NCI-H1105 treated with DMSO at 0.1 percent for 48 hours (cell line): ENCODE measurements at places on chromosomes 5 and 9.

DNA sequence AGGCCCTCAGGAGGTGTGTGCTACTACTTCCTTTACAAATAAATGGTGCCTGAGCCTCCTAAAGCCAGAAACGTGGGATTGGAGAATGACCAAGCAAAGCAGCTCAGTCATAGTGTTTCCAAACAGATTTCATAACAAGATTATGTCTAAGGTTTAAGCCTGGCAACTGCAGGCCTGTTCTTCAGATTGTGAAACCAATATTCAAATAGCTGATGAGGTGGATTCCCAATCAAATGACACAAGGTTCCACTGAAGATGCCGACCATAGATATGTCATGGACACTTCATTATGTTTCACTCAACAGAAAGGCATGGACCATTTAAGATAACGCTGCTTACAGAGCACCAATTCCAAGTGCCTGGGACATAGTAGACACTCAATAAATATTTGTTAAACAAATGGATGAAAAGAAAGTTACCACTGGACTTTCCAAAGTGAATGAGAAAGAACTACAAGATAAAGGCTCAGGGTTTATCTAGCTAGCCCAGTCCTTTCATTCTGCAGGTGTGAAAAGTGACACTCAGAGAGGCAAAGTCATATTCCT lies 189.5 kb downstream of the ACTL7B start:
- no peak for DNase-seq

- DNase-seq, result no peak
Observed at GRCh38 chr5:160270704-160271103, 41.4 kb downstream of the FABP6 start.

DNA sequence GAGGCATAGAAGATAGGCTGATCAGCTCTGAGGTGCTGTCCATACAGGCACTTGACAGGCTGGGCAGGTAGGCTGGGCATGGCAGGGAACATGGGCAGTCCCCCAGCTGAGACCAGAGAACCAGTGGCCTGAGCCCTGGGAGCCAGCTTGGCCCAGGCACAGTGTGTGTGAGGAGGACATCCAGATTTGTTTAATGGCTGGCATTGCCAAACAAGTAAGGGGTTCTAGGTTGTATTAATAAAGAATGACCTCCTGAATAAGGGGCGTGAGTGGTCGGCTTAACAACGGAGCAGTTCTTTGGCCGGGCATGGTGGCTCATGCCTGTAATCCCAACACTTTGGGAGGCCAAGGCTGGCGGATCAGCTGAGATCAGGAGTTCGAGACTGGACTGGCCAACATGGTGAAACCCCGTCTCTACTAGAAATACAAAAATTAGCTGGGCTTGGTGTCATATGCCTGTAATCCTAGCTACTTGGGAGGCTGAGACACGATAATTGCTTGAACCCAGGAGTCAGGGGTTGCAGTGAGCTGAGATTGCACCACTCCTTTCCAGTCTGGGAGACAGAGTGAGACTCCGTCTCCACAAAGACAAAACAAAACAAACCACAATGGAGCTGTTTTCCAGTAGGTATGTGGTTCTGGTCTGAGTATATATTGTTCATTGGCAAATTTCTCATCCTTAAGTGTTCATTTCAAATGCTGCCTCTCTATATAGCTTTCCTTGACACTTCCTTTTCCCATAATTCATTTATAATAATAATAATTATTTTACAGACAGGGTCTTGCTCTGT lies 56.2 kb downstream of the ANGPTL2 start:
- no peak for DNase-seq

- no peak for DNase-seq
Observed at GRCh38 chr5:1751864-1752822, 47.5 kb downstream of the MRPL36 start.

DNA sequence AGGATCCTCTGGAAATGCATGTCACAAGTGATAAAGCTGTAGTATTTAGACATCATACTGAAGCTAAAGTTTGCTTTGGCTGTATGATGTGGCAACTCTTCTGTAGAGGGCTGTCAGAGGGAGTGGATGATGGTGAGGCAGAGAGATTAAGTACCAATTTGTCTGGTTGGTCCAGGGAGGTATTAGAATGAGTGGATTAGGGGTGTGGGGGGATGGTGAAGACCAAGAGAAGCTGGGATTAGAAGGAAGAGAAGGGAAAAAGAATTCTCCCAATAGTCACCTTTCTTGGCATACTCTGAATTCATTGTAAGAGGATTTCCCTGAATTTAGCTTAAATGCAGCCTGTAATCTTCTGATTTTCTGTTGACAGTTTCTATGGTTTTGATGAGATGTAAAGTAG lies 3.6 kb downstream of the PCDHAC2 start:
- no peak for DNase-seq

- no peak for DNase-seq
Observed at GRCh38 chr5:54539001-54539400, 21.4 kb downstream of the SNX18 start.
